ENCODE measurements at places on chromosomes 5 and 9. TPM values are rescaled to one million over a fixed set of nuclear protein-coding genes. Genes with fewer than 3 reads are reported as not detected.

The PCDHA3 gene
- 0.66 TPM for total RNA-seq

The SLC36A3 gene
- total RNA-seq: not detected

The IRX1 gene
- not detected for total RNA-seq

The PLEKHG4B gene
- total RNA-seq: 0.41 TPM

The TEK gene
- 54.8 TPM for total RNA-seq
